Activated CD4-positive, alpha-beta T cell treated with anti-CD3 and anti-CD28 coated beads, Interleukin-2, amount 10 ng/mL, durations not matched to agents 24 days and 14 days (primary cell): ENCODE measurements at places on chromosomes 2 and 18.
A peak's percentile ranks its signal among the peaks of the same experiment; 100 is the strongest.

DNA sequence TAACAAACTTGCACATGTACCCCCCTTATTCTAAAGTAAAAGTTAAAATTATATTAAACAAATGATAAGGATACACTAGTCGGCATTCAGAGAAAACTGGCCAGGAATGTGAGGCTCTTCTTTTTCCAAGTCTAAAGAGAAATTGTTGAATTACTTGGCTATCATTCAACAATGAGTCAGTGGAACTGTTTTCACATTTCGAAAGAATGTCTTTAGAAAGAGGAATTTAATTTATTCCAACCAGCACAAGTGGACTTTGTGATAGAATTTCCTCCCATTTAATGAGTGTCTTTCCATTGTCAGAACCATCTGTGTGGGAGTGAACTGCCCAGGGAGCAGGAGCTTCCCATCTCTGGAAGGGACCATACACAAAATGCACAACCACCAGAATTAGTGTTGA lies 792.2 kb downstream of the EPHA4 start:
- no peak overlapping the region for H3K27ac ChIP-seq
- H3K36me3 ChIP-seq: no peaks in the 10 kb centered on the region
- H3K27me3 ChIP-seq: no peaks in the 10 kb centered on the region
- H3K4me1 ChIP-seq: no peaks in the 10 kb centered on the region
- no peak for DNase-seq

GRCh38 chr2:70892750-70893149 lies 43.0 kb upstream of the ATP6V1B1 start:
- H3K27me3 ChIP-seq: peaks cover 97% of the 10 kb centered on the region
- H3K36me3 ChIP-seq: no peaks in the 10 kb centered on the region
- no peak overlapping the region for H3K4me3 ChIP-seq
- DNase-seq: no peak
- H3K4me1 ChIP-seq: peaks cover 16% of the 10 kb centered on the region
- H3K27ac ChIP-seq: no peak overlapping the region

DNA sequence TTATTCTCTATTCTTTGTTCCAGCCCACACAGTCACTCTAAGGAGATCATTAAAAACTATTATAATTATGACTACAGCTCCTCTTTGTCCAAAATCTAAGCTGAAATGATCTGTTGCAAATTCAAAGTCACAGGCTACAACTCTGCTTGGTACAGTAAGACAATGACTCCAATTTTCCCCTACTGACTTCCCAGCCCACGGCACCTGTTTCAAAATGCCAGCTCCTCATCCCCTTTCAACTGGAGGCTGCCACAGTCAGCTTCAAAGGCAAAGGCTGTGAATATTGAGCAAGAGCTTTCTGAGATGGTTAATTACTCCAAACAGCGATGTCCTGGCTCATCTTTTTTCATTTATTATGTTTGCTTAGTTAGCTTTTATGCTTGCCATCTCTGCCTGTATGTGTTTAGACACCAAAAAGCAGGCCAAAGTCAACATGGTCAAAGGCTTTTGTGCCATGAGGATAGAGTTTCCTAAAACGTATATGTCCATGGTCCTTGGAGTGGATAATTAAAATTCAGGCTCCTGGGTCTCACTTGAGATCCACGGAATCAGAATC lies 141.1 kb downstream of the DOCK10 start:
- peaks cover 45% of the 10 kb centered on the region for H3K36me3 ChIP-seq
- H3K4me3 ChIP-seq: peak overlapping the region; percentile 30
- peaks cover 39% of the 10 kb centered on the region for H3K4me1 ChIP-seq
- H3K27me3 ChIP-seq: no peaks in the 10 kb centered on the region
- DNase-seq: peak; percentile 45

- H3K4me1 ChIP-seq: no peaks in the 10 kb centered on the region
- no peak overlapping the region for H3K27ac ChIP-seq
- H3K27me3 ChIP-seq: no peaks in the 10 kb centered on the region
- no peak overlapping the region for H3K4me3 ChIP-seq
Measured at GRCh38 chr2:16244153-16244965, 304.0 kb downstream of the MYCN start.

GRCh38 chr2:88071365-88071764 lies 3.7 kb downstream of the SMYD1 start:
- no peak for DNase-seq
- H3K4me3 ChIP-seq: no peak overlapping the region
- H3K27me3 ChIP-seq: peaks cover 24% of the 10 kb centered on the region

DNA sequence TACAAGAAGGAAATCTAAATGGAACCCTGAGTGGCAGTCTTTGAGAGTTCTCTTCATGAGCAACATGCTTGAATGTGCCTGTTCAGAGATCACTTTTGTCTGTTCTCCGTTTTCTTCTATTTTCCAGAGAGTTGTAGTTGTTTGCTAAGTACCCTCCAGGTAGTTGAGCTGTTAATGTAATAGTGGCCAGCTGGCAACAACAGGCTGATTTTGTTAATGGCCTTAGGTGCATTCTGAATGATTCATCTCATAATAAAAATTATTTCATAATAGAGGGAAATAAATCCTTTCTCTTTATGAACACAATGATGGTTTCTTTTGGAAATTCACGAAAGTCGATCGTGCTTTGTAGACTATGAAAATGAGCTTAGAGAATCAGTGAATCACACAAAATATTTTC lies 136.8 kb downstream of the LRP1B start:
- H3K27ac ChIP-seq: no peak overlapping the region
- DNase-seq: no peak
- no peak overlapping the region for H3K4me3 ChIP-seq

- no peak overlapping the region for H3K27ac ChIP-seq
- no peak for DNase-seq
- no peaks in the 10 kb centered on the region for H3K27me3 ChIP-seq
- H3K4me3 ChIP-seq: no peak overlapping the region
- no peaks in the 10 kb centered on the region for H3K4me1 ChIP-seq
Measured at GRCh38 chr2:214591366-214591765, 180.5 kb downstream of the VWC2L start.

DNA sequence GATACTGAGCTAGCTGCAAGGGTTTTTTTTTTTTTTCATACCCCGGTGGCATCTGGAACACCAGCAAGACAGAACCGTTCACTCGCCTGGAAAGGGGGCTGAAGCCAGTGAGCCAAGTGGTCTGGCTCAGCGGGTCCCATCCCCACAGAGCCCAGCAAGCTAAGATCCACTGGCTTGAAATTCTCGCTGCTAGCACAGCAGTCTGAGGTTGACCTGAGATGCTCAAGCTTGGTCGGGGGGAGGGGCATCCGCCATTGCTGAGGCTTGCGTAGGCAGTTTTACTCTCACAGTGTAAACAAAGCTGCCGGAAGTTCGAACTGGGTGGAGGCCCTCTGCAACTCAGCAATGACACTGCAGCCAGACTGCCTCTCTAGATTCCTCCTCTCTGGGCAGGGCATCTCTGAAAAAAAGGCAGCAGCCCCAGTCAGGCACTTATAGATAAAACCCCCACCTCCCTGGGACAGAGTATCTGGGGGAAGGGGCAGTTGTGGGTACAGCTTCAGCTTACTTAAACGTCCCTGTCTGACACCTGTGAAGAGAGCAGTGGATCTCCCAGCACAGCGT lies 5.1 kb upstream of the MIB1 start:
- H3K4me3 ChIP-seq: no peak overlapping the region
- peak; percentile 71 for DNase-seq
- peaks cover 9% of the 10 kb centered on the region for H3K36me3 ChIP-seq
- H3K27ac ChIP-seq: no peak overlapping the region
- H3K4me1 ChIP-seq: peaks cover 13% of the 10 kb centered on the region
- H3K27me3 ChIP-seq: peaks cover 5% of the 10 kb centered on the region

- H3K4me1 ChIP-seq: peaks cover 78% of the 10 kb centered on the region
- H3K36me3 ChIP-seq: peaks cover 14% of the 10 kb centered on the region
- peak overlapping the region; percentile 71 for H3K4me3 ChIP-seq
- peak; percentile 89 for DNase-seq
- H3K27ac ChIP-seq: peak overlapping the region; percentile 89
Measured at GRCh38 chr2:98464772-98465310, 20.2 kb downstream of the INPP4A start.

- peaks cover 1% of the 10 kb centered on the region for H3K27me3 ChIP-seq
- no peaks in the 10 kb centered on the region for H3K4me1 ChIP-seq
- DNase-seq: no peak
- no peak overlapping the region for H3K4me3 ChIP-seq
- H3K36me3 ChIP-seq: no peaks in the 10 kb centered on the region
- H3K27ac ChIP-seq: no peak overlapping the region
Measured at GRCh38 chr2:238593678-238594077, 167.0 kb downstream of the ASB1 start.

- DNase-seq: no peak
- H3K27me3 ChIP-seq: no peaks in the 10 kb centered on the region
- H3K4me3 ChIP-seq: peak overlapping the region; percentile 4
- H3K36me3 ChIP-seq: peaks cover 63% of the 10 kb centered on the region
- H3K4me1 ChIP-seq: peaks cover 40% of the 10 kb centered on the region
- H3K27ac ChIP-seq: peak overlapping the region; percentile 77
Measured at GRCh38 chr18:69908838-69909237, 38.8 kb downstream of the CD226 start.

DNA sequence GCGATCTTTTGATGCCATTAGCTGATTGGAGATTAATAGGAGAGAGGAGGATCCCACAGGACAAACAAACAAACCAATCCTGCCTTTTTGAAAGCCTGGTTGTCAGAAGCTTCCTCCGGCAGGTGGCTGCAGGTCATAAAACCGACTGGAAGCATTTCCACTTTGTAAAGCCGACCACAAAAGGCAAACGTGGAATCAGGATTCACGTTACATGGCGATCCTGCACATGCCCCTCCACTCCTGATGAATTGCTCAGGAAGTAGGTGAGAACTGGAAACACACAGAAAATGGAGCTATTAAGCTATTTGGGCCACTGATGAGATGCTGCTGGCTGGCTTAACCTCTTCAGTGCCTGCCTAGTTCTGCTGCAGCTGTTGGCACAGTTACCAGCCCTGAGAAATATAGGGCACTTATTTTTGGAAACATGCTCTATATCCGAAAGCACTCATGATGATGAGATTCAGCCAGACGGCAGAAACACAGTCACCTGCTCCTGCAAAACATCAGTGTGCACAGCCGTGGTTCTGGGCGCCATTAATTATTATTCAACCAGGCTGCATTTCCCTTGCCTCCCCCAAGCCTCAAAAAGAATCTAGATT lies 110.3 kb upstream of the ST6GAL2 start:
- no peaks in the 10 kb centered on the region for H3K36me3 ChIP-seq
- no peaks in the 10 kb centered on the region for H3K4me1 ChIP-seq
- no peak for DNase-seq
- no peak overlapping the region for H3K4me3 ChIP-seq
- no peaks in the 10 kb centered on the region for H3K27me3 ChIP-seq
- H3K27ac ChIP-seq: no peak overlapping the region

DNA sequence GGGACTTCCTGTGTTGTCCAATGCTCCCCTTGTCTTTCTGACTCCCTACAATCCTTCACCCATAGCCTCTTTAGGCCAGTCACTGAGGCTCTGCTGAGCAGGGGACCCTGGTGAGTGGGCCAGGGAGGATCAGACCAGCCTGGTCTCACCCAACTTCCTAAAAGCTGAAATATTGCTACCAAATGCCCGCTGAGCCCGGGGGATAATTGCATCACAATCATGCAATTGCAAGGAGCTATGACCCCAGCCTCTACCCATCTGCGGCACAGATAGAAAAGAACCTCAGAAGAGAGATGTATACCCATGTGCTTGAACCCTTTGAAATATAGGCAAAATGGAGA lies 3.7 kb upstream of the SP100 start:
- peaks cover 61% of the 10 kb centered on the region for H3K4me1 ChIP-seq
- H3K27ac ChIP-seq: peak overlapping the region; percentile 99
- H3K4me3 ChIP-seq: peak overlapping the region; percentile 99
- H3K36me3 ChIP-seq: peaks cover 11% of the 10 kb centered on the region
- DNase-seq: no peak
- no peaks in the 10 kb centered on the region for H3K27me3 ChIP-seq

DNA sequence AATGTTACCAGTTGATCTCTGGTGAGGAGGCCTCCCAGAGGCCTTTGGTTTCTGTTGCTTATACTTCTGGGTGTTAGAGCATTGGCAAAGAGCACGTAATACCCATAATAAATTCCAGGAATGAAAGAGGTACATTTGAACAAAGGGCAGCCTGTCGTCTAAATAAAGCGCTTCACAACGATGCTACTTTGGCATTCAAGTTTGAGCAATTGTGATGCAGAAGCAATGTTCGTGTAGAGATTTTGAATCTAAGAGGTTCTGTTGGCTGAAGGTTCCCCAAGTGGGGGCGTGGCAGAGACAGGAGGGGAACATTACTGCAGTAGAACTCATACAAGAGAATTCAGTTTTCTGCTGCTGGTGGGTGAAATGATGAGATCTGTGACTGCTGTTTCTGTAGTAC lies 27.8 kb downstream of the ZNF532 start:
- no peaks in the 10 kb centered on the region for H3K36me3 ChIP-seq
- H3K27me3 ChIP-seq: peaks cover 11% of the 10 kb centered on the region
- no peak overlapping the region for H3K4me3 ChIP-seq

DNA sequence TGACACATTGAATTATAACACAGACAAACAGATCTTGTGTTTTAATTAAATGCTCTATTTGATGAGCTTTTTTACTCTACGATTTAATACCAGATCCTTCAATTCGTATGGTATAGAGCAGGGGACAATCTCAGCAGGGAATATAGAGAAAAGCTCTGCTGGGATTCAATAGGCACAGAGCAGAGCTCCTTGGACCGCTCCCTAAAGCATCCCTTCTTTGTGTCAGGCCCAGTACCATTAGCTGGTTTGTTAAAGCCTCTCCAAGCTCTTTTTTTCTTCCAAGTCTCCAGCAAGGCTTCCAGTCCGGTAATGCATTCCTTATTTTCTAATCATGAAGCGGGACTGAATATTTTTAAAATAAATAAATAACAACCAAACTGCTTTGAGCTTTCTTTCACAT lies 466.0 kb downstream of the NR4A2 start:
- H3K4me1 ChIP-seq: no peaks in the 10 kb centered on the region
- no peak overlapping the region for H3K4me3 ChIP-seq
- no peak overlapping the region for H3K27ac ChIP-seq
- H3K36me3 ChIP-seq: no peaks in the 10 kb centered on the region

DNA sequence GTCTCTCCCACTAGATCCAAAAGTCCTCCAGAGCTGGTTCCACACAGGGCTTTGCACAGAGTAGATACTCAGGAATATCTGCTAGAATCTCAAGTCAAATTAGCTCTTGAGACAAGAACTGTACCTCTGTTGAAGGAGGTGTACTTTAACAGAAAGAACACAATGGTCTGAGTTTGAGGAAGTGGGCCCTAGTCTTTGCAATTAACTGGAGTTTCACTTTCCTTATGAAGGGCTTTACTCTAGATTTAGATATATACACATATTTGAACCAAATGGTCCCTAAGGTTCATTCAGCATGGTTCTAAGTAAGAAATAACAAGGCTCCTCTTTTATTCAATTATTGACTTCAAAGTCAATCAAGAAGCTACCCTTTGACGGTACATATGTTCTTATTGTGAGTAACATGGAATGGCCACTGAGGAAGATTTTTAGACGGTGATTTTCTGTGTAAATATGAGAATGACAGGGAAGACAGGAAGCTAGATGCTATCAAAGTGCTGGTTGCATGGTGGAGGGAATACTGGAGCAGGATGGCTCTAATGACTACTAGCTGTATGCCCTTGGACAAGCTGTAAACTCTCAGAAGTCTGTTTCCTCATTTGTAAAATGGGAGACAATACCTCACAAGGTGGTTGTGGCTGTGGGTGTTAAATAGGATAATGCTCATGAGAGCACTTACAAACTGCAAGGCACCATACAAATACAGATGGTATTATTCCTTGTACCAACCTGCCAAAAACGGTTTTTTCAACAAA lies 73.5 kb upstream of the SERTAD2 start:
- H3K4me1 ChIP-seq: peaks cover 51% of the 10 kb centered on the region
- peaks cover 7% of the 10 kb centered on the region for H3K36me3 ChIP-seq
- no peaks in the 10 kb centered on the region for H3K27me3 ChIP-seq
- H3K4me3 ChIP-seq: peak overlapping the region; percentile 65

GRCh38 chr2:71458413-71459083 lies 5.2 kb downstream of the DYSF start:
- H3K27me3 ChIP-seq: peaks cover 18% of the 10 kb centered on the region
- H3K4me1 ChIP-seq: peaks cover 9% of the 10 kb centered on the region
- DNase-seq: no peak
- H3K4me3 ChIP-seq: no peak overlapping the region
